ENCODE measurements at places on chromosomes 7 and 10.

GRCh38 chr7:3791327-3791726, 490.3 kb downstream of the SDK1 start:
- DNase-seq, result no peak

GRCh38 chr10:70913893-70914240, 25.5 kb upstream of the PCBD1 start:
- no peak for DNase-seq

DNA sequence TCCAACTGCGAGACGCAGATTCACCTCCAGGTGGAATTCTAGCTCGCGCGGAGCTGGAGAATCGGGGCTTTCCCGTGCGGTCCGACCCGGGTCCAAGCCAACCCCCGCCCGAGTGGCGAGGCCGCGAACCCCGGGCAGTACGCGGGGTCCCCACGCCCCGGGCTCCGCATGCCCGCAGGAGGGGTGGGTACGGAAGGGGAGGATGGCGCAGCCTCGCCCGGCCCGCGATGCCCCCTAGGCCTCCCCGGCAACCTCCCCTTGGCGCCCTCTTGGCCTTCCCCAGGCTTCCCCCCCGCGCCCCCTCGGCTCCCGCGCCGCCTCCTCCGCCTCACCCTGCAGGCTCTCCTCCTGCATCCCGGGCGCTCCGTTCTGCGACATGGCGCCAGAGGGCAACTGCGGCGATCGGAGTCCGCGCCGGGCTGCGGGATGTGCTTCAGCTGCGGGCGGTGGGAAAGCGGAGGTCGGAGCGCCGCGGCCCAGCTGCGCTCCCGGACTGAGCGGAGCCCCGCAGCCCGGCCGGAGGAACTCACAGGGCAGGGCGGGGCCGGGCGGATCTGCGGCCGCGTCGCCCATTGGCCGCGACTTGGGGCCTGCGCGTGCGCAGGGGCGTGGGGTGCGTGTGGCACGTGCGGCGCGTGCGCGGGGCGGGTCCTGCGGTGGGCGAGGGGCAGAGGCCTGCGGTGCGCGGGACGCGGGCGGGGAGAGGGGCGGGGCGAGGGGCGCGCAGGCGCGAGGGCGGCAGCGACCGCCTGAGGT, at the start of gene BNIP3:
BNIP3 (minus strand) TSS at position 495 of the 756 bp plus-strand sequence; CDS start at position 378, 117 bp downstream.
- DNase-seq, result peak; percentile 78

DNA sequence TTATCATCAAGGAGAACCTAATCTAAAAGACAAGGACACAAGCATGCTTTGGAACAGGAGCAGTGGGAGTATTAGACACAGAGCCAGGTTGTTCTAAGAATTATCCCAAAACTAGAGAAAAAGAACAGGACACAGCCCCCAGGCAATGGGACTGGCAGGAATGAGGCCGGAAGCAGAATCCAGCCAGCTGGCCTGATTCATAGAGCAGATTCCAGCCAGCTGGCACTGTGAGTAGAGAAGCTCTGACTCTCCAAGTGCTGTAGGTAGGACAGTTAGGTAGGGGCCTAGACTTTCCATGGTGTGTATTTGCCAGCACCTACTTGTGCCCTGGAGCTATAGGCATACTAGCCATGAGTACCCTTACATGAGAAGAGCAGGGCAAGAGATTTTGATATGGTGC, 13.3 kb upstream of the RAB18 start:
- DNase-seq, result no peak
